ENCODE measurements at places on chromosomes 7 and 10.
A peak's percentile ranks its signal among the peaks of the same experiment; 100 is the strongest.

DNA sequence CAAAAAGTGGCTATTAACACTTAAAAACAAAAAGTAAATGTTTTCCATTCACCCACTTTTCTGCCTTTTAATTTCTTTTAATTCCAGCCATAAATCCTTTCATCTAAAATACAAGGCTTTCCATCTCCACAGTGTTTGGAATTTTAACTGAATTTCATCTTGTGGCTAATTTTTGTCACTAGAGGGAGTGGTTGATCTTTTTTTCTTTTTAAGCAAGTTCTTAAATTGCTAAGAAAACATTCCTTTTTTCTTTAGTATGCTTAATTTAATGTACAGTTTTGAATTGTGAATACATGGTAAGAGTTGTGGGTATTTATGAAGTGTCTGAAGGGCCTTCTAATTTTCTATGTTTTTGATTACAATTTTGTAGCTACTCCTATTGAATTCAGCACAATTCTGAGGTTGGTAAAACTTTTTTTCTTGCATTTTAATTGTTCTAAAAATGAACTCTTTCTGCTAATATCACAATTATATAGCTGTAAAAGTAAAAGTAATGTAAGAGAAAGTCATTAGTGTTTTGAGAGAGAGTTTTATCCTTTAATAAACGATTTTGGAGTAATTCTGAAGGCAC lies 54.9 kb upstream of the ANK3 start:
- DNase-seq, result no peak

- no peak for DNase-seq
Observed at GRCh38 chr7:66627881-66628360, 760 bp upstream of the KCTD7 start.

DNA sequence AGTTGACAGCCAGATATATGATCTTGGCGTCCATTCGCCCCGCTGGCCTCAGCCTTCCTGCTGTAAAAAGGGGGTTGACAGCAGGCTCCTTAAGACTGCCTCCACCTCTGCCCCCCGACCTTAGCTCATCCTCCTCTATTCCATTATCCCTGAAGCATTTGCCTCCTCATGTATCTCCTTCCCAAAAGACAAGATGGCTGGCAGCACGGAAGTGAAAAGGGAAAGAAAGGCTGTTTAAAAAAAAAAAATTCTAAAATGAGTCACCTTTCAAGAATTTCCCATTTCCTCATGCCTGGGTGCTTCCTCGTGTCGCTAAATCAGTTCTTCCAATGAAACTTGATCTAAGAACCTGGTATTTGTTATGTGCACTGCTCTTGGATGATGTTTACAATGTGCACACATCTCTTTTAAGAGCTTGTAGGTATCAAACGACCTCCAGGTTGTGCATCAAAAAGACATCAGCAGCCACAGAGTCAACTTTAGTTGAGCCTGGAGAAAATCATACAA lies 1.7 kb downstream of the SCRN1 start:
- peak; percentile 37 for DNase-seq

- DNase-seq, result no peak
Observed at GRCh38 chr7:6256677-6257535, 15.5 kb downstream of the CYTH3 start.

- DNase-seq, result peak; percentile 17
Observed at GRCh38 chr7:27723085-27723484, 16.9 kb upstream of the TAX1BP1 start.

DNA sequence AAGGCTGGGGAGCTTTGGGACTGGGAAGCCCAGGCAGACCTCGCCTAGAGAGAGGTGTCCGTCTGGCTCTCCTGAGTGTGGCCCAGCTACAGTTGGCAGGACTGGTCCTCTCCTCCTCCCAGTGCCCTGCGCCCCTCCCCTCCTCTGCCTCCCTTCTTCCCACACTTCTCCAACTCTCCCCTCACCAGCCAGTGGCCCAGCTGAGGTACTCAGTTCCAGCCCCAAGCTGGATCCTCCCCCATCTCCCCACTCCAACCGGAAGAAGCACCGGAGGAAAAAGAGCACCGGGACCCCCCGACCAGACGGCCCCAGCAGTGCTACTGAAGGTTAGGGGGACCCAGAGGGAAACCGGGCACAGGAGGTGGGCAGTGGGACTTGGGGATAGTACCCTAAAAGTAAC lies 27.7 kb downstream of the GBX1 start:
- DNase-seq, result no peak

DNA sequence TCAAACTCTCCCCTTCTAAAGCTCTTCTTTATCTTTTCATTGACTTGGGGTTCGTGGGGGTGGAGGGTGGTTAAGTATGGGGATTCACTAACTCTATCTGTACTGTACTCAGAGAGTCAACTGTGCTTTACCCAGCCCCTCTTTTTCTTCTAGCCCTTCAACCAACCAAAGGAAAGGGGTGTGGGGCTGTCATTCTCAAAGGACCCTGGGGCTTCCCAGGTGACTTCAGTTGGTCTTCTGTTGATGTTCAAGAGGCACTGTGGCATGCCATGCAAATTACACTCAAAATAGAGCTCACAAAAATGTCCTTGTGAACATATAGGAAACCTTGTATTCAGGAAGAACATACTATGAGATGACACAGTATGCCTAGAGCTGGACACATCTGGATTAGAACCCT lies 16.9 kb upstream of the RHOBTB1 start:
- DNase-seq, result no peak

- DNase-seq, result no peak
Observed at GRCh38 chr10:127987467-127988380, 80.8 kb downstream of the PTPRE start.

DNA sequence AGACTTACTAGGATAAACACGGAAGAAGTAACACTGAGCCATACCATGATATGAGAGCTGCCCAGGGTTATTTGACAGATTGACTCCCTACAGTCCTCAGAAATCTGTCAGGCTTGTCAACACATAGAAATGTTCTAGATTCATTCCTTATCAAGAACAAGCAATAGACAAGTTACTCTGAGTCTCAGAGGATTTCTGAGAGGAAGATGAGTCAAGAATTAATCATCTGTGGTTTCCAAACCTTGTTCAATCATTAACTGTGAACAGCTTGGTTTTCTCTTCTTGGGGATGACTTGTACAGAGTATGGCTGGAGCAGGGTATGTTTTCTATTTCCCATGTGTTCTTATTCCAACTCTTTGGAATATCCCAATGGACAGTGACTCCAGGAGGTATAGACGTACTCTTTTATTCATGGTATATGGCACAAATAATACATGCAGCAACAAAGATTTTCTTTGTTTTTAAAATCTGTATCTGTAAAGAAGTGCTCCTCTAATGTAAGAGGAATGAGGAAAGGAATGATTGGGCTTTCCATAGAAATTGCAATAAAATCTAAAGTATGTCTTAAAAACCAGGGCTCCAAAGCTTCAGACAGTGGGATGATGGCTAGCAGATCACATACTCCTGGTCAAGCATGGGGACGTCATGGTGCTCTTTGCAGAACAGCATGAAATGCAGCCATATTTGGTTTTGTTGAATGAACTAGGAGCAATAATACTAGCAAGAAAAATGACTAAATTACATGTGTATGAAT lies 11.9 kb upstream of the SFR1 start:
- no peak for DNase-seq

DNA sequence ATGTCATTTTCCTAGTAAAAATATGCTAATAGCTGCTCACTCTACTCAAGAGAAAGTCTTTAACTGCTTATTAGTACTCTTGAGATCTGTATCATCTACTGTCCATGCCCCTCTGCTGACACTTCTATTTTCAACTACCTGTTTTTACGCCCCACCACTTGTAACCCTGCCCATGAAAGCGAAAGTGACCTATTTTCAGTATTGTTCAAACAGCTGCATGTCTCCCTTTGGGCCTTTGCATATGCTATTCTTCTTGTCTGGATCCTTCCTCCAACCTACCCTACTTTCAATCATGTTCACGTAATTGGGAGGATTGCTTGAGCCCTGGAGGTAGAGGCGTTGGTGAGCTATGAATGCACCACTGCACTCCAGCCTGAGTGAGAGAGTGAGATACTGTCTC lies 1481.3 kb downstream of the GATA3 start:
- DNase-seq, result no peak

- peak; percentile 53 for DNase-seq
Observed at GRCh38 chr10:51892965-51893658, 193.7 kb upstream of the CSTF2T start.

- DNase-seq, result no peak
Observed at GRCh38 chr7:68276725-68277124, 1280.1 kb downstream of the TYW1 start.

GRCh38 chr7:138434597-138435019 lies 25.5 kb upstream of the TRIM24 start:
- DNase-seq, result no peak

DNA sequence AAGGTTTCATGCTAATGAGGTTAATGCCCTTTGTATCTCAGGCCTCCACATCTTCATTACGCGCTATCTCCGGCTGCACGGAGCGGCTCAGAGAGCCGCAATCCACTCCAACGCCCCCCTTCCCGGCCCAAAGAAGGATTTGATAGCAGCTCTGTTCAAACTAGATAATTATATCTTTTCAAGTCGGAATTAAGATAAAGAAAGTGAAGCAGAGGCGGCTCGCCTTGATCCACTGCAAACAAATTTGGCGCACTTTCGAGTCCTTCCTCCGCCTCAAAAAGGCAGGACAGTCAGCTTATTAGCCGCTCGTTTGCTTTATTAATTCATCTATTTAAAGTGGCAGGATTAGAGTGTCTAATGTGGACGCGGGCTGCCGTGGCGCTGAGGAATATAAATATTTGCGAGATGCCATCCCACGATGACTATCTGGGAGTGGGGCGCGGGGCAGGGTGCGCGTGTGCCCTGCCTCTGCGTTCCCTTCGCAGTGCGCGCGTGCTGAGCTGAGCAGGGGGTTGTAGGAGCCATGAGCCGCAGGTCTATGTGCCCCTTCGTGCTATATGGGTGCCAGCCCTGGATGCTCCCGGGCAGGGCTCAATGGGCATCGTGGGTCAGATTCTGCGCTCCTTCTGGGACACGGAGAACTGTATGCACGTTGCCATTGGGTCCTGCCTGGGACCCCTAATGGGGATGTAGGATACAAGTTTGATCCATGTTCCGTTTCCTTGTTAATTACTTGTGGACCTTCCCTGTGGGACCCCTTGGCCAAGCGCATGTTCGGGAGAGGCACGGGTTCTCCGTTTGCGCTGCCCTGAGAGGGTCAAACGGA lies 9.0 kb downstream of the EMX2 start:
- DNase-seq, result no peak

DNA sequence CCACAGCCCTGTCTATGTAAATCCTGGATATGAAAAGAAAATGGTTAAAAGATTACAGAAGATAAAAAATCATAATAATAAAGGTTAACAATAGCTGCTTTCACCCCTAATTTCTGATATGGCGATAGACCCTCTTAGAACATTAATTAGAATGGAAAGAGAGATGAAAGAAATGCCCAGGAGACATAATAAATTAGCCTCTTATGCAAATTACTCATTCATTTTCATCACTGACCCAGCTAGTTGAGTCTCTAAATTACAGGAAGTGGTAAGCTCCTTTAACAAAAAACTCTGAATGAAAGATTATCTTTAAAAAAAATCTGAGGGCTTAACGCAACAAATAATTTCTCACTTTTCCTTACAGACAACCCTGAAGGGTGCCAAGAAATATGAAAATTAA lies 12.4 kb downstream of the GFRA1 start:
- DNase-seq, result no peak

GRCh38 chr7:54811041-54811845 lies 52.2 kb upstream of the SEC61G start:
- no peak for DNase-seq

- DNase-seq, result no peak
Observed at GRCh38 chr10:1251769-1252168, 195.6 kb downstream of the WDR37 start.

DNA sequence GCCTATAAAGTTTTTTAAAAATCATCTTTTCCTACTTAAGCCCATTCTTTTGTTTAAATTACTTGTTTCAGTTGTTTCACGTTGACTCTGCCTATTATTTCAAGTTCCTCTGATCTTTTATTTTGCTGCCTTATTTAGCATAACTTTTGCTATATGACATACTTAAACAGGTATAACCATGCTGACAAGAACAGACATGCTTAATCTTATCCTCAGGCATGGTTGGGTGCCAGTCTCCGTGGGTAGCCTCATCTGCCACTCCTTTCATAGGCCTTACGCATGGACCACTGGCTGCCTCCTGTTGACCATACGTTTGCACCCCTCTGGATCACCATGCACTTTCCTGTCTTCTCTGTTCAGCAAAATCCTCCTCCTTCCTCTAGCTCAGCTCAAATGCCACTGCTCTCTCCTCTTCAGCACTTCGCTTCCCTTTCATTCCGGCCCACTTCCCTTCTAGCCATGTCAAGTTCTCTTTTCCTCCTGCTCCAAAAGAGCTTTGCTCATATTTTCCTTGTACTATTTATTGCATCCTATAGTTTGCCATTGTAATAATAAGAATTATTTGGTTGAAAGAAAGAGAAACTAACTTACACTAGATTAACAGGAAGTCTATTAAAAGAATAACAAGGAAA lies 10.0 kb upstream of the TSPAN33 start:
- no peak for DNase-seq

GRCh38 chr7:100013328-100013676 lies 2.1 kb upstream of the ZKSCAN1 start:
- DNase-seq, result no peak

DNA sequence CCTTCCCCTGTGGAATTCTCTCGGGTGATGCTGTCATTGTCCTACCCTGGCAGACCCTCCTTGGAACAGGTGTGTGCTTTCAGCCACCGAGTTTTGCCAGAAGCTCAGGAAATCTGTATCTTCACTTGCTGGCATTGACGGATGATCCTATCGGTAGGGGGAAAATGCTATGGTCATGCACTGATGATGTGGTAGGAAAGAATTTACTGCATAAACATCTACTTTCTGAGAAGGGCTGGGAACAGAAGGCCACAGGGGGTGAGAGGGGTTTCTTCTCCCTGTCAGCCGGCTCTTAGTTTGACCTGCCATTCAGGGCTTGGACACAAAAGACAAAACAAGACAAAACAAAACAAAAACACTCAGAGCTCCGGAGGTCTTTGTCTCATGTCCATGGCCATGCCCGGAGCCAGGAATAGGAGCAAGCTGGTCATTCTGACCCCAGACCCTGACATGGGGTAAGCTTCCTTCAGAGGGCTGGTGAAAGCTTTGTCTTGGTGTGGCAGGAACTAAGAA lies 43.6 kb upstream of the CARD11 start:
- DNase-seq, result no peak

DNA sequence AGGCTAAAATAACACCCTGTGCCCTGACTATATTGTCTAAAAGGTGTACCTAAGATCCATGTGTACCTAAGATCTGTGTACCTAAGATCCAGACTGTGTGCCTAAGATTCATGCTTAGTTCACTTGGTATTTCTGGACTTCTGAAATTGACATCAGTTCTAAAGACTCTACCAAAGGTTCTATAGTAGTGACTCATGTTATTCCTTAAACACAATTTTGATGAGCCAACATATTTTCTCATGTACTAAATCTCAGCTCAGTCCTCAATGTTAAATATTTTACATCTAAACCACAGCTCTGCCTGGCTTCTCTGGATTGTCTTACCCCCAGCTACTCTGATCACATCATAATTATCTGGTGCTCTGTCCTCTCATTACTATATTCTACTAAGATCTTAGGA lies 802.3 kb upstream of the SORCS1 start:
- DNase-seq, result no peak

Measured in iPS-NIHi11 (cell line).